GM23248 (cell line): ENCODE measurements at places on chromosomes 11 and 22. TPM values are rescaled to one million over a fixed set of nuclear protein-coding genes. Genes with fewer than 3 reads are reported as not detected.

Gene LSP1
- not detected in 2 replicates for total RNA-seq

Gene DKK3
- total RNA-seq = 189 and 225 TPM in 2 replicates

Gene NLRP14
- total RNA-seq = not detected in 2 replicates

Gene PLAAT5
- total RNA-seq = not detected in 2 replicates

Gene YPEL4
- 1.7 TPM in 1 of 2 replicates, not detected in the other for total RNA-seq

DNA sequence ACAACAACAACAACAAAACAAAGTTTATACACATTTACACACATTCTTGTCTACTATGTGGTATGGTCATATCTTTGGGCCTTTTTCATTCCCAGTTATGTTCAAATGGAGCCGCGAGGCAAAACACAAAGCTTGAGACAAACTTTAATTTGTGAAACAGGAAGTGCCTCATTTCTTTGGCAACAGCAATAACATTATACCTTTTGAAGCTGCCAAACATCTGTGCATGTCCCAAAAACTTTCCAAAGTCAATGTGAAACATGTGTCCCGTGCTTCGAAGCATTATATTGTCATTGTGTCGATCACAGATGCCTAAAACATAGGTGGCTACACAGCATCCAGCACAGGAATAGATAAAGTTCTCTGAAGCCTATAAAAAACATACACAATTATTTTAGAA lies 25.0 kb upstream of the RPS13 start:
- peak; percentile 46 for DNase-seq
- H3K36me3 ChIP-seq = peaks cover 10% of the 10 kb centered on the region
- no peaks in the 10 kb centered on the region for H3K4me1 ChIP-seq
- no peak overlapping the region for H3K4me3 ChIP-seq

DNA sequence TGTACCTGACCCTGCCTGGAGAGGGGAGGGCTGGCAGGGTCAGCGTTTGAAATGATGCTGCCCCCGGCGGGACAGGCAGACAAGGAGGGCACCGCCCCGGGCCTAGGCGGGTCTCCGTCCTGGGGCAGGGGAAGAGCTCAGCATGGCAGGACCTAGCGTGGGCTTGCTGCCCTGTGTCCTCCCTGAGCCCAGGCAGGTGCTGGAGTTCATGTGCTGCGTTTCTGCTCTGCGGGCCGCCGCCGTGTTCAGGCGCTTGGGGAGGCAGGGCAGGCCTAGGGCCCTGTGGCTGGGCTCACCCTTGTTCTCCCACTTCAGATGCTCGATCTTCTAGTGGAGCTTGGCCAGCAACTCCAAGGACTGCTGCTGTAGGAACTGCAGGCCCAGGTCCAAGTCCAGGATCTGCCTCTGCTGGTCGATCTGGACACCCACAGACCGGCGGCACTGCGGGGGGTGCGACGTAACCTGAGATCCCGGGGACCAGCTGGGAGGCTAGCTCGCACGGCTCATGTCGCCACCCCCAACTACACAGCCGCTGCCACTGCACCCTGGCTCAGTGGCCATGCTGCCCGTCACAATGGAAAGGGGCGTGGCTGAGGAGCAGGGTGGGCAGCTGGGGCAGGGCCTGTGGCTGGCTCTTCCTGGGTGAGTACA lies 84.4 kb downstream of the MED15 start:
- no peak for DNase-seq
- peaks cover 7% of the 10 kb centered on the region; the same call in 1 of the 2 replicates for H3K36me3 ChIP-seq
- no peaks in the 10 kb centered on the region for H3K27me3 ChIP-seq

DNA sequence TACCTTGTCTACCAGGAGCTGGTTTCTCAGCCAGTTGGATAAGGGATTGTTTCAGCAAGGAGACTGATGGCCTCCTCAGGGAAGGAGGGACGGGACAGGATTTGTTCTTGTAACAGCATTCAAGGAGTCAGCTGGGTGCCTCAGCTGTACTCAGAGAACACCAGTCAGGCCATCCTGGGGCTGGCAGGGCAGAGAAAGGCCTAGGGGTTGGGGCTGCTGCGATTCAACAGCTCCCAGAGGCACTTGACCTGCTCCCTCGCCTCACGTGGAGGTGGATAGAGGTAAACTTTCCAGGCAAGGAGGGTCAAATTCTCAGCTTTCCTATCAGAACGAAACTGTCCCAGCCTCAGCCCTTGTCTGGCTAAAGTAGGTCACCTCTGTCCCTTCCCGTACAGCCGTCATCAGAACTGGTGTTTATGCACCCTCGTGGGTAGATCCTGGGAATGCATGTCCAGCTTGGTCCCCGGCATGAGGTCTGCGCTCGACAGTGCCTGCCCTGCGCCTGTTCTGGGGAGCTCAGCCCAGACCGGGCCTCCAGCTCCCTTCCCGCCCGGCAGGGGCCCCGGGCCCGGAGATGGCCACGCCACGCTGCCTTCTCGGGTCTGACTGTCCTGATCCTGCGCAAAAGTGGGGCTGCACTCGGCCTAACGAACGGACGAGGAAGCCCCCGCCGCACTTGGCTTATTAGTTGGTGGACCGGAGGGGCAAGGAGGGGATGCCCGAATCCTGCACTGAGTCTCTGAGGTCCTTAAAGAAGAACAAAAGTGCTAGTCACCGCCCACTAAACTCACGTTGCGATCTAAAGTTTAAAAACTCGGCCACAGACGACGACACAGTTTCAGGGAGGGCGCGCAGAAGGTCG lies 762 bp upstream of the CCDC134 start:
- 0 out of 2 replicates have a peak, but pooled peaks cover 4% of the 10 kb centered on the region for H3K4me1 ChIP-seq
- peak; percentile 57 for DNase-seq
- peak overlapping the region; percentile 87 for H3K4me3 ChIP-seq
- no peaks in the 10 kb centered on the region for H3K27me3 ChIP-seq
- H3K27ac ChIP-seq = peak overlapping the region; percentile 52

GRCh38 chr11:88202498-88202897 lies 27.3 kb upstream of the RAB38 start:
- no peaks in the 10 kb centered on the region for H3K27me3 ChIP-seq
- DNase-seq = no peak
- H3K36me3 ChIP-seq = no peaks in the 10 kb centered on the region
- H3K27ac ChIP-seq = no peak overlapping the region
- H3K4me1 ChIP-seq = 0 out of 2 replicates have a peak, but pooled peaks cover 9% of the 10 kb centered on the region

GRCh38 chr11:131204765-131205380 lies 165.5 kb upstream of the NTM start:
- H3K4me3 ChIP-seq = no peak overlapping the region
- no peaks in the 10 kb centered on the region for H3K36me3 ChIP-seq
- no peak overlapping the region for H3K27ac ChIP-seq
- no peak for DNase-seq

DNA sequence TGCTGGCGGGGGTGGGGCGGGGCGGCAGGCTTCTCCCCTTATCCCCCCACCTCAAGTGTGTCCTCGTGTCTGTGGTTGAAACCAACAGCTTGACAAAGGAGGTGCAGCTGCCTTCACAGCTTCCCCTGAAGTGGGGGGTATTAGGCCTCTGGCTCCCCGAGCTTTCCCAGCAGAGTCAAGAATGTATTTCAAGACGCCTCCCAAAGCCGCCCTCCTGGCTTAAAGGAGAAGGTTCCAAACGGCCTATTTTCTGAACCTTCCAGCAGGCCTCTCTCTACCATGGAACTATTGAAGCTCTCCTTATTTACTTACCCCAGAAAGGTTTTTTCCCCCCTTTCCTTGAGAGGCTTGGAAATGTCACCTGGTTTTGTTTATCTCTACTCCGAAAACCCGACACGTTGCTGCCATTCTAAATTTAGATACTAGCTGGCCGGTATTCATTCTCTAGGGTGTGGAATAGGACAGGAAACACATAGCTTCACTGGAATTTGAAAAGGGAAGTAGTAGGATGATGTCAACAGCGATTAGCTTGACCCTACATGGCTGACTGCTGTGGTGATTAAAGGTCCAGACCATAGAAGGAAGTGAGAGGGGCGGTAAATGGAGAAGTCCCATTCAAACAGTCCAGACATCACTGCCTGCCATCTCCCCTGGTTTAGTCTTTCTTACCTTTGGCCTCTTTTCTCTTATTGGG lies 671 bp upstream of the PICALM start:
- no peaks in the 10 kb centered on the region for H3K27me3 ChIP-seq
- H3K4me3 ChIP-seq = peak overlapping the region; percentile 78
- DNase-seq = peak; percentile 96
- H3K4me1 ChIP-seq = peaks cover 45% of the 10 kb centered on the region
- H3K27ac ChIP-seq = peak overlapping the region; percentile 100

- no peak overlapping the region for H3K4me3 ChIP-seq
- no peak for DNase-seq
Observed at GRCh38 chr11:91703042-91703441, 521.6 kb upstream of the FAT3 start.

- H3K27ac ChIP-seq = peak overlapping the region; percentile 97
- H3K27me3 ChIP-seq = no peaks in the 10 kb centered on the region
- DNase-seq = peak; percentile 48
Observed at GRCh38 chr11:35141071-35141470, 2.1 kb downstream of the CD44 start.

GRCh38 chr11:106202935-106203620 lies 125.6 kb downstream of the AASDHPPT start:
- no peaks in the 10 kb centered on the region for H3K4me1 ChIP-seq
- no peaks in the 10 kb centered on the region for H3K36me3 ChIP-seq
- no peaks in the 10 kb centered on the region for H3K27me3 ChIP-seq
- no peak for DNase-seq

DNA sequence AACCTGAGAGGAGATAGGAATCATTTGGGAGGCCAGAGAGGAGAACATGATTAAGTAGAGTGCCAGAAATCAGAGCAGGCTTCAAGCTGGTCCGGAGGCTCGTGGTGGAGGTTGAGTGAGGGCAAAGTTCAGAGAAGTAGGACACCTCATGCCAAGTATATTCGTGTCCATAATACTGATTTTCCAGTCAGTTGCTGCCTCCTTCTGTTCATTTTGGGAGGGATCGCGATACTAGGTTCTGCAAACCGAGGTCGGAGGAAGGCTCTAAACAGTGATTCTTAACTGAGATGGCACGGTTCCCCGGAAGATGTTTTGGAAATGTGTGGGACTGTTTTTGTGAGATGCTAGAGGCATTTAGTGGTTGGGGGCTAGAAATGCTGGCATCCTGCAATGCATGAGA lies 13.6 kb upstream of the CD3E start:
- peak; percentile 31 for DNase-seq
- H3K27ac ChIP-seq = no peak overlapping the region
- H3K27me3 ChIP-seq = peaks cover 42% of the 10 kb centered on the region
- no peak overlapping the region for H3K4me3 ChIP-seq
- H3K4me1 ChIP-seq = no peaks in the 10 kb centered on the region
- no peaks in the 10 kb centered on the region for H3K36me3 ChIP-seq

DNA sequence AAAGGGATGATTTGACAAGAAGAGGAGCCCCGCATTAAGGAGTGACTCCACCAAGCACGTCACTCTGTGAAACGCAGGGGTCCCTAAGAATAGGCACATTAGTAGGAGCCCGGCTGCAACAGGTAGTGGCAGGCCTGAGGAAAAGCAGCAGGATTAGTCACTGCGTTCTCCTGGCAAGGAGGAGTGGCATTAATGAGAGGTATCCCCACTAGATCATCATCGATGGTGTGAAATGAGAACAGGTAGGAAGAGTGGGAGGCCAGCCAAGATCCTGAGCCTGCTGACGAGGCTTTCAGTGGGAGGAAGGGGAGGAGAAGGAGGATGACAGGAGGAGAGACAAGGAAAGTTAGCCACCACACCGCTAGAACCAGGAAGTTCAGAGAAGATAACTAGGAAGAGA lies 38.6 kb downstream of the NRXN2 start:
- DNase-seq = no peak
- no peak overlapping the region for H3K27ac ChIP-seq
- H3K4me3 ChIP-seq = no peak overlapping the region

DNA sequence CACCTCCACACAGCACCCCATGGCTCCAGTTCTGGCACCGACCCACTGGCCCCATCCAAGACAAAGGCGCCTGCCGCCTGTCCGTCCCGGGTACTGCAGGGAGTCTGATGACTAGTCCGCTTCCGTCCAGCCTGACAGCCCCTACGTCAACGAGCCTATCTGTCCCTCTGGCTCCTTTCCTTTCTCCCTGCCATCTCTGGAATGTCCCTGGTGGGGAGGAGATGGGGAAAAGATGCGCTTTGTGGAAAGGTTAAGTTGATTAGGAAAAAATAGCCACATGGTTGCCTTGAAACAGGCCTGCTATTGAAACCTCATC lies 10.4 kb downstream of the PDGFB start:
- no peak overlapping the region for H3K27ac ChIP-seq
- no peaks in the 10 kb centered on the region for H3K4me1 ChIP-seq
- H3K36me3 ChIP-seq = no peaks in the 10 kb centered on the region
- no peaks in the 10 kb centered on the region for H3K27me3 ChIP-seq

GRCh38 chr11:33920838-33921613 lies 29.1 kb upstream of the LMO2 start:
- peaks cover 70% of the 10 kb centered on the region for H3K27me3 ChIP-seq
- no peak overlapping the region for H3K27ac ChIP-seq
- H3K36me3 ChIP-seq = no peaks in the 10 kb centered on the region
- H3K4me1 ChIP-seq = no peaks in the 10 kb centered on the region

GRCh38 chr11:105164208-105164607 lies 24.6 kb upstream of the CARD18 start:
- no peaks in the 10 kb centered on the region for H3K27me3 ChIP-seq
- no peak for DNase-seq
- H3K36me3 ChIP-seq = no peaks in the 10 kb centered on the region
- H3K4me3 ChIP-seq = no peak overlapping the region

- peaks cover 5% of the 10 kb centered on the region; the same call in 1 of the 2 replicates for H3K4me1 ChIP-seq
- DNase-seq = peak; percentile 13
- H3K4me3 ChIP-seq = peak overlapping the region; percentile 80
- H3K36me3 ChIP-seq = no peaks in the 10 kb centered on the region
Observed at GRCh38 chr11:76861490-76861953, 804 bp downstream of the ACER3 start.

DNA sequence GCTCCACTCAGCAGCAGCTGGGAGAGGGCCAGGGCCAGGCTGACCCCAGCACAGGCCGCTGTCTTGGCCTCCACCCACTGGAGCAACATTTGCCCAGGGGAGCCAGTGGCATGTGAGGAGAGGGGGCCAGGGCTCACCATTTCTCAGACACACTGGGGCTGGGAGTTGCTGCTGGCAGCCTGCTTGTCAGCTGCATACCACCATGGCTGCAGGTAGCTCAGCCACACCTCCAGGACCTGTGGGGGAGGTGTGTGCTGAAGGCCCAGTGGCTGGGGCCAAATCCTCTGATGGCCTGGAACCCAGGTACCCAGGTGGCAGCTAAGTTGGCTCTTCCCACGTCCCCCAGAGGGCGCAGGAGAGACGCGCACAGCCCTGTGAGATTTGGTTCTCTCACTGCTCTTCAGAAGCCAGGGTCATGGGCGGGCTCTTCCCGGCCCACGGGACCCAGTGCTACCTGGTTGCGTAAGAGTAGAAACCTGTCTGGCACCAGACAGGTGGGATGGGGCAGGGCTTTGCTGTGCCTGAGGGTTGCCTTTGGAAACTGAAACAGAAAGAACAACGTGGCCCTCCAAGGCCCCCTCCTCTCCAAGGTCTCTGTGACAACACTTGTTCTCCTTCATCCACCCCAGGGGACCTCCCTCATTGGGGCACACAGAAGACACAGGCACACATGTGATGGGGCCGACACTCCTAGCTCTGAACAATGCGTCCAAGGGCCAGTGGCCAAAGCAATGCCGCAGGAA lies 98.8 kb downstream of the MED15 start:
- H3K27ac ChIP-seq = no peak overlapping the region
- H3K36me3 ChIP-seq = no peaks in the 10 kb centered on the region
- H3K4me3 ChIP-seq = no peak overlapping the region
- H3K4me1 ChIP-seq = no peaks in the 10 kb centered on the region
- H3K27me3 ChIP-seq = no peaks in the 10 kb centered on the region
- peak; percentile 76 for DNase-seq
